ENCODE measurements at places on chromosomes 2 and 18.
A peak's percentile ranks its signal among the peaks of the same experiment; 100 is the strongest.

DNA sequence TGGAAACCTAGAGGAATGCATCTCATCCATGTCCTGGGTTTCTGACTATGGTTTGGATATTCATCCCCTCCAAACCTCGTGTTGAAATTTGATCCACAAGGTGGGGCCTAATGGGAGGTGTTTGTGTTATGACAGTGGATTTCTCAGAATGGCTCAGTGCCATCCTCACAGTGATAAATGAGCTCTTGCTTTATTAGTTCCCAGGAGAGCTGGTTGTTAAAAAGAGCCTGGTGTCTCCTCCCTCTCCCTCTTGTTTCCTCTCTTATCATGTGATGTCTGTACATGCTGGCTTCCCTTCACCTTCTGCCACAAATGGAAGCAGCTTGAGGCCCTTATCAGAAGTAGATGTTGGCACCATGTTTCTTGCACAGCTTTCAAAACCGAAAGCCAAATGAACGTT lies 424.3 kb downstream of the DCC start:
- DNase-seq = no peak

DNA sequence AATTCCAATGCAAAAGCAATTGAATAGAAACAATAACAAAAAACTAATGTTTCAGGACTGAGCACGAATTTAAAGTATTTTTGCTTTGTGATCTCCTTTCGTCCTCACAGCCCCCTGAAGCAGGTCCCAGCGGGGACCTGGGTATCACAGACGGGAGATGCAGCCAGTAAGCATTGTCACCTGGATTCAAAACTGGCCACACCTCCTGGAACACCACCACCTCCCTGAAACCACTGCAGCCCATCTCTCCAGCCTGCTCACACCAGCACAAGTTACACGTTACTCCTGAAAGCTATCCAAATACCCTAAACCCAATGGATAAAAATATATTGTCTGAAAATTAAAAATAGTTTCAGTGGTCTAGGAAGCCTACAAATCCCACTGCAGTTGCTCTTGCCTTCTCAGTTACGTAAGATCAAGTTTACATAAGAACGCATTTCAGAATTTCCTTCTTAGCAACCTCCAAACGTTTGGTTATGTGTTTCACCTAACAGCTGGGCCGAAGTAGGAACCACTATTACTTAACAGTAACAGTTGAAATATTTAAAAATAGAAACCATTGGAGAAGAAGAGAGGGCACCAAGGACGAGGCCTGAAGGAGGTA lies 178.0 kb downstream of the HDAC4 start:
- no peak for DNase-seq

DNA sequence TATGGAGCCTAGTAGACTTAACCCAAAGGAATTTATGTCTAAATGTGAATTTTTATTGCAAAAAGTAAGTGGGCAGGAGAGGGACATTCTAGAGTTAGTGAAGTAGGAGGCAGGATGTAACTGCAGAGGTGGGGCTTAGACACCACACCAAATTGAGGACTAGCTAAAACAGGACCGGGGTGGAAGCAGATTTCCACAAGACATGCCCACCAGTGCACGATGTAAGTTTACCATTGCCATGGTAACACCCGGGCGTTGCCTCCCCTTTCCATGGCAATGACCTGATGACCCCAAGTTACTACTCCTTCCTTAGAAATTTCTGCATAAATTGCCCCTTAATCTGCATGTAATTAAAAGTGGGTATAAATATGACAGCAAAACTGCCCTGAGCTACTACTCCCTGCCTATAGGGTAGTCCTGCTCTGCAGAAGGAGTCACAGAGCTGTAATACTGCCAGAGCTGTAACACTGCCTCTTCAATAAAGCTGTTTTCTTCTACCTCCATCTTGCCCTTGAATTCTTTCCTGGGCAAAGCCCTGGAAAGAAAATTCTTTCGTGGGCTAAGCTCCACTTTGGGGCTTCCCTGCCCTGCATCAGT lies 509.7 kb downstream of the ERBB4 start:
- DNase-seq = no peak

DNA sequence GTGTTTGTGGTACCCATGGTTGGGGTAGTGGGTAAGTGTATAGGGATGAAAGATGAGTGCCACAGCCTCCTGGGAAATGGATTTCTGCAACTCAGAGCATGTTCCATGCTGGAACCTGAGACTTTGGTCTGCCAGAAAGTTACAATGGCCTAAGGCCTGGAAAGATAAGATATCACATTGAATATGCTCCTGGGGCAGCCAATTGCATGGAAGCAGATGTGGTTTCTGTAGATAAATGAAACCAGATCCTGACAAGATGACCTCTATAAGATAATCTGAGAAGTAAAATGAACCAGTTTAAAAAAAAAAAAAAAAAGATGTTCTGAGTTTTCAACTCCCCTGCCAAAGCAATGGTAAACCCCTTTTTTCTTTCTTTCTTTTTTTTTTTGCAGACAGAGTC lies 91.4 kb upstream of the NCK2 start:
- DNase-seq = no peak

DNA sequence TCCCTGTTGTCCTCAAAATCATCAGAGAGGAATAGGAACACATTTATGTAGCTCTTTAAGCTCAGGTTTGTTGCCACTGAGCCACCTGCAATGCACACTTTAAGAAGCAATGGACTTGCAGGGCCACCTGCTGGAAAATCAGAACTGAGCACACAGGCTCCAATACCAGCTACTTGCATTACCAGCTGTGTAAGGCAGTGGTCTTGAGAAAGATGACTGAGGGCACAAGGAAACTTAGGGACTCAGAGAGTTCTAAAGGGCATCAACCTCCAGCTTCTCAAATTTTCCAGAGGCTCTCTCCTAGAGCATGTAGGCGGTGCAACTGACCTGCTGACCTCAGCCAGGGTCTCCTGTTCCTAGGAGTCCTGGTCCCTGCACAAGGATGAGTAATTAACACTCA lies 2.5 kb upstream of the CNDP2 start:
- DNase-seq = no peak

GRCh38 chr18:11119550-11119949 lies 29.8 kb downstream of the PIEZO2 start:
- no peak for DNase-seq

DNA sequence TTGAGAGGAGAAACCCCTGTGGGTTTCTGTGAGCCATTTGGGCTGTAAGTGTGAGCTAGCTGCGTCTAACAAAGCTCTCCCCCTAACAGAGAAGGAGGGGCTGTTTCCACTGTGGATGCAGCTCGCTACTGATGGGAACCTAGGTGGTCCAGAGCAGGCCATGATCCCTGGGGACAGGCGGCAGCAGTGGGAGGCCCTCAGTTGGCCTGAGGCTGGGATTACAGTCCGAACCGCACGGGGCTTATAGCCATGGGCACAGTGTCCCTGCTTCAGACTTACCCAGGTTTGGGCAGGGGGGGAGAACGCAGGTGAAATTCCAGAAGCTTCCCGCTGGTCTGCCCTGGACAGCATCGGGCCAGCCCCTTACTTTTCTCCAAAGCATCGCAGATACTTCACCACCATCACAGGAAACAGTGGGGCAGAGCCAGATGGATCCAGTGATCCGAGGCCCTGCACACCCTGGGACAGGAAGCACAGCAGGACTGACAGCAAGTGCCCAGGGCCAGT lies 139.4 kb downstream of the SEPTIN10 start:
- no peak for DNase-seq

- peak; percentile 93 for DNase-seq
Measured at GRCh38 chr2:224901121-224901676, 141.1 kb downstream of the DOCK10 start.

GRCh38 chr2:183078163-183078463 lies 434 bp upstream of the DUSP19 start:
- no peak for DNase-seq

GRCh38 chr2:106028192-106028591 lies 165.9 kb downstream of the UXS1 start:
- no peak for DNase-seq

DNA sequence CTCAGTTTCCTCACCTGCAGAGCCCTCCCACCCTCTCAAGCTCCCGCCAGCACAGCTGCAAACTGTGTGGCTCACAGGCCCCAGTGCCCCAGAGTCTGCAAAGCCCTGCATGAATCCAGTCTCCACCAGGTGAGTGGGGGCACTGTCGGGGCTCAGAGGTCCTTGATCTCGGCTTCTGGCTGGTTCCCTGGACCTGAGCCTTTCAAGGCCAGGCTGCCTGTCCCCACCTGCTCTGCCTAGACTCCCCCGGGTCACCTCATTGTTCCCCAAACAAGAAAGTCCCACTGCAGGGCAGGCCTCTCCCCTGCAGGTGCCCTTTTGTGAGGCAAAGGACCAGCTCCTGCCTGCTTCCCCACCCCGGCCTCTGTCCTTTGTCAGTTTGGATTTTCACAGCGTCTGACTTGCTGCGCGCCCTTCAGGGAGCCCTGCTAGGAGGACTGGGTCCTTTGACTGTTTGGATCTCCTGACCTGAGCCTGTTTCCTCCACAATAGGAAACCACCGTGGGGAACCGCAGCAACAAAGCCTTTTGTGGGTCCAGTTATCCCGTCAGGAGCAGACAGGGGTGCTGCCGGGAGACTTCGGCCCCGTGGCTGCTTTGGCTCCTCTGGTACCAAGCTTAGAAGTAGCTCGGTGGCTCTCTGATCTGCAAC lies 200.5 kb upstream of the HDAC4 start:
- DNase-seq = no peak

DNA sequence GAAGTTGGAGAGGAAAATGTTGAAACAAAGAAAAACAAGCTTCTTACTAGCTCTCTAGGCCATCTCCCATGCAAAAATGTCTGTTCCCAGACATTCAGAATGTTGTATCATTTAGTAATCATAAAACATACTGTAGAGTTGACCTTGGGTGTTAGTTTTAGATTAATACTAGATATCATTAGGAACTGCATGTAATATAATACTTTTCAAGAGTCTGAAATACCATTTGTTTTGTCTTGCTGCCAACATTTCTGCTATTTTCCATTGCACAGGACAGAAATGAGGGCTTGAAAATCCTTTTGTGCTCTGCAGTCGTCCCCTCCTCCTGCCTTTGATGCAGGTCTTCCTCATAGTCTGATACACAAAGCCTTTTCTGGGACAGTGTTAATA lies 89.5 kb upstream of the RBMS1 start:
- peak; percentile 80 for DNase-seq

- no peak for DNase-seq
Measured at GRCh38 chr2:119111115-119111975, 47.2 kb downstream of the C1QL2 start.

DNA sequence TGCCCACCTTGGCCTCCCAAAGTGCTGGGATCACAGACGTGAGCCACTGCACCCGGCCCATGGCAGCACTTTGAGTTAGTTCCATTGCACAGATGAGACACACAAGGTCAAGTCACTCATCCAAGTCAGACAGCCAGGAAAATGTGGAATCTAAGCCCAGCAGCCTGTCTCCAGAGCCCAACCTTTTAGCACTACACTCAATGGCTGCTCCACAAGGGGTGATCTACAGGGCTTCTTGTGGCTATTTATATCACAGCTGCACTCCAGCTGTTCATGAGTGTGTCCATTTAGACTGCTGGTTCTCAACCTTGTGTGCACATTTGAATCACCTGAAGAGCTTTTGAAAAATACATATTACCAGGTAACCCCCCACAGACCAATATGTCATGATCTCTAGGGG lies 72.9 kb upstream of the RPL31 start:
- DNase-seq = no peak

DNA sequence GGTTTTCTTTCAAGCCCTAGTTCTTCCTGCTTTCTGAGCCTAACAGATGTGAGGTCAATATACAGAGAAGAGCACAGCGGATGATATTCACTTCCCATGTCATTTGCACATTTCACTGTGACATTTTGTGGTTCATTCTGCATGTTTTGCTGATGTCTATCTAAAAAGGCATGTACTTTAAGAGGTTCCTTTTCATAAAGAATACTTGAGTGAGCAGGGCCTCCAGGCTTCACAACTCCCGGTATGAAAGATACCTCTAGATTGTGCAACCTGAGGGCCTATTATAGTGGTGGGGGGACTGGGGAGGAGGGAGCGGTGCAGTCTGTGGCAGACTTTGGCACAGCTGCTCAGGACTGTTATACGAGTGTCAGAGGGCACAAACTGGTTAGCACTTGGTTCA lies 54.6 kb downstream of the CPO start:
- DNase-seq = no peak

DNA sequence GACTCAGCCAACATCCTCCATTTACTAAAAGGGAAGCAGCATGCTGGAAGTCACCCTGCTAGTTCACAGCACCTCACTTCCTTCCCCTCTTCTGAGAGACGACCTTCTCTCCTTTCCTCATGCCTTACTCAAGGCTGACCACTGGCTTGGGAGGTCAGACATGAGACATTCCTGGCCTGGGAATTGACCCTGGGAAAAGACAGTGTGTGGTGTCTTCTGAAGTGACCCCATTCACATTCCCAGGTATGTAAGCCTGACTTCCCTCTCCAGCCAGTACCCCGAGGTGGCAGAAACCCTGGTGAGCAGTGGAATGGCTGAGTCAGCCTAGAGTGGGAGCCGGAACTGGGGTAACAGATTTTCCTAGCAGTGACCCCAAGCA lies 92.4 kb downstream of the PLB1 start:
- no peak for DNase-seq

DNA sequence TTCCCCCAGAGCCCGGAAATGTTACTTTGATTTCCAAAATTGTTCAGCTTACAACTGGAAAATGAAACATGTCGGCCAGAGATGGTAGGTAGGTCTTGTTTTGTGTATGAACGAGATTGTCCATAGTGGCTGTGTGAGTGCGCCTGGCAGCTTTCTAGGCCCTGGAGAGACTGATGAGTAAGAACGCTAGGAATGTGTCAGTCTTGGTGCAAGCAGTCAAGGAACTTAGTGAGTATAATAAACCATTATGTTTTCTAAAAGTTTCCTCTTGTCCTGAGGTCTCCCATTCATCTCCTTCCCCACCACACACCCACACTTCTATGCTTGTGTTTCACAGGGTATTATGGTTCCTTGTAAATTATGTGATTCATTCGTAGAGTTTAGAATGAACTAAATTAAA lies 234.2 kb downstream of the CDH2 start:
- no peak for DNase-seq

DNA sequence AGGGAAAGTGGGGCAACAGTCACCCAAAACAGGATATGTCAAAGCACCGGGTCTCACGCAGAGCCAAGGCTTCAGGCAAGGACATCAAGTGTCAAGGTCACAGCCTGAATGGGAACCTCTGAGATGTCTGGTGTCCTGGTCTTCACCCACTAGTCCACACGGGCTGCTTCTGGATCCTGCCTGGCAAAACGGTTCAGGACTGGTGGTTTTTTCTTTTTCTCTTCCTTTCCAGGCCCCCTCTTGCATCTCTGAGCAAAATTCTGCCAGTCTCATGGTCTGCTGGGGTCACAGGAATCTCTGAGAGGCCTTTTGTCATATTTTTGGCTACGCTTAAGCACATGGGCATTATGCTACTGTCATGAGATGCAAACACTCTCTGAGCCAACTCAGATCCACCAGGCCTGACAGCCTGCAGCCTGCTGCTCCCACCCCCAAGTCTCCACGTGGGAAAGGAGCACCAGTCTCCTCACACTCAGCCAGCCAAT lies 518.2 kb upstream of the ZEB2 start:
- DNase-seq = no peak

Measured in NCI-H2029 treated with DMSO at 0.1 percent for 48 hours (cell line).